ENCODE measurements at places on chromosomes 3 and 15. TPM values are rescaled to one million over a fixed set of nuclear protein-coding genes. Genes with fewer than 3 reads are reported as not detected.
A peak's percentile ranks its signal among the peaks of the same experiment; 100 is the strongest.

DNA sequence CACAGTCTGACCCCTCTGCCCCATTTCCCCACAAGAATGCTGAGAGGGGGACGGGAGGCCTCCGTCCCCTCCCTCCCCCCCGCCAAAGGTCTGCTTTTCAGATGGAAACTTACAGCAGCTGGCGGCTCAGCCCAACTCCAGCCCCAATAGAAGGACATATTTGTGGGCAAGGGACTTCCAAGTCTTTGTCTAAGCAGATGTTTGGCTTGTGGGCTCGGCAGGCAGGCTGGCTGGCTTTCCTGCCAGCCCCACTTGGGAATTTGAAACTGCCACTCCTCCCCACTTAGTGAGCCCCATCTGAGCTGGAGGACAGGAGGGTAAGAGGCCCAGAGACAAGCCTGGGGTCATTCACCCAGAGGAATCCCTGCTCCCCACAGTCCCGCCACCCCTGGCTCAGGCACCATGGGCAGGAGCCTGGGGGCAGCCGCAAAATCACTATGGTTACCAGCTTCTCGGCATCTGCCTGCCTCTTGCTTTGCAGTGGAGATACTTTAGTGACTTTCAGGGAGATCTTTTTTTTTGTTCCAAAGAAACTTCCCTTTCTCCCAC is 53.6 kb downstream of the LMCD1 start:
- no peak for DNase-seq
- H3K27me3 ChIP-seq, result no peaks in the 10 kb centered on the region
- H3K4me3 ChIP-seq, result no peak overlapping the region
- H3K27ac ChIP-seq, result no peak overlapping the region
- peaks cover 15% of the 10 kb centered on the region for H3K4me1 ChIP-seq

- H3K4me1 ChIP-seq, result peaks cover 9% of the 10 kb centered on the region
- no peak overlapping the region for H3K4me3 ChIP-seq
- no peaks in the 10 kb centered on the region for H3K36me3 ChIP-seq
- no peak for DNase-seq
Observed at GRCh38 chr3:187798531-187799530, 53.6 kb upstream of the BCL6 start.

- peaks cover 55% of the 10 kb centered on the region for H3K4me1 ChIP-seq
- DNase-seq, result no peak
- no peaks in the 10 kb centered on the region for H3K27me3 ChIP-seq
- H3K27ac ChIP-seq, result no peak overlapping the region
- no peak overlapping the region for H3K4me3 ChIP-seq
Observed at GRCh38 chr15:90058308-90058707, 44.0 kb downstream of the IDH2 start.

Gene TMEM108
- total RNA-seq, result 4.8 TPM

DNA sequence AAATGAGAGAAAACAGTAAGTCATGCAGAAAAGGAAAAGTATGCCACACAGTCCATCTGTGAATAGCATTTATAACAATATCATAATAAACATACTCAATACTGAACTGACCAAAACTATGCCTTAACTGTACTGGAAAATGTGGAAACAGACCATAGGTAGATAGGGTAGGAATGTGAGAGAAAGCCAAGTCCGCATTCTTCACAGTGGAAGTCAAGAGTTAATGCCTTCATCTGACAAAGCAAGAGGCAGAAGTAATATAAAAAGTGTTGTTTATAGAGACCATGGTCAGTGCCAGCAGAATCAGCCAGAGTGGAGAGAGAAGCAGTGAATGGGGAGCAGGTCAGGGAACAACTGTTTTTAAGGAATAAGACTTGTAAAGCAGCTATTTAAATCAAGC is 52.3 kb downstream of the KBTBD12 start:
- H3K4me3 ChIP-seq, result no peak overlapping the region
- peaks cover 23% of the 10 kb centered on the region for H3K27me3 ChIP-seq

Gene MEX3B
- total RNA-seq, result 46.1 TPM

GRCh38 chr15:66132251-66132816 is 121.2 kb downstream of the MEGF11 start:
- peaks cover 30% of the 10 kb centered on the region for H3K4me1 ChIP-seq
- H3K4me3 ChIP-seq, result no peak overlapping the region
- peaks cover 38% of the 10 kb centered on the region for H3K27me3 ChIP-seq
- DNase-seq, result no peak
- no peaks in the 10 kb centered on the region for H3K36me3 ChIP-seq

- H3K27me3 ChIP-seq, result no peaks in the 10 kb centered on the region
- H3K4me3 ChIP-seq, result peak overlapping the region; percentile 89
- no peak overlapping the region for H3K27ac ChIP-seq
- H3K36me3 ChIP-seq, result peaks cover 8% of the 10 kb centered on the region
- DNase-seq, result no peak
Observed at GRCh38 chr3:99874237-99875002, 56.8 kb downstream of the CMSS1 start.

DNA sequence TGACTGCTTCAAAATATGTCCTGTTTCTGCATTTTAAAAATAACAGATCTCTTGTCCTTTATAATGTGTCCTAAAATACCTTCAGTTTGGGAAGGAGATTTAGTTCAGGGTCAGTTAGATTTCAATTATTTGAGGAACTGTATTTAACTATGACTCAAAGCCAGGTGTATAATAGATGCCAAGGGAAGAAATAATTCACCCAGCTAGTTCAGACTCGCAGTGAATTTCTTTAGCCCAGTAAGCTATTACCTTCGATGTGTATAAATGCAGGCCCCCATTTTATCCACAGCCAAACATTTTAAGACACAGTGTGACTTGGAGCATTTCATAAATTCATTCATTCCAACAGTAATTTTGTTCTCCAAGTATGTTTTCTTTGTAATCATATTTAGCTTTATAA is 458.0 kb downstream of the ZNF385D start:
- no peak overlapping the region for H3K4me3 ChIP-seq
- H3K36me3 ChIP-seq, result no peaks in the 10 kb centered on the region
- H3K27ac ChIP-seq, result no peak overlapping the region
- no peaks in the 10 kb centered on the region for H3K4me1 ChIP-seq
- H3K27me3 ChIP-seq, result no peaks in the 10 kb centered on the region

Gene CTXN2
- not detected for total RNA-seq

DNA sequence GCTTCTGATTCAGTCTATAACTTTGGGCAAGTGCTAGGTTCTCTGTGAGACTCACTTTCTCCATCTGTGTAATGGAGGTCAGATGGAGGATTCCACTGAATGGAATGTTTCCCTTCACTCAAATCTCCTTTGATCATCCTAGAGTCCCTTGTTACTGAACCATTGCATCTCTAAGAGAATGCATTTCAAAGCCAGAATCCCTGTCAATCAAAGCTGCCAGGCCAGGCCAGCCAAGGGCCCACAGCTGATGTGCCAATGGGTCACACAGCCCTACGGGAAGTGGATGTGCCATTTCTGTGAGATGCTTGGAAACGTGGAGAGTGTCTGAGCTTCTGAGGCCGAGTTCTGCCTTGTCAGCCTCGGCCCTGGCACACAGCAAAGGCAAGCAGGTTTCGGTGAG is 32.4 kb downstream of the SCN5A start:
- no peaks in the 10 kb centered on the region for H3K4me1 ChIP-seq
- no peak overlapping the region for H3K27ac ChIP-seq
- H3K27me3 ChIP-seq, result peaks cover 30% of the 10 kb centered on the region
- H3K36me3 ChIP-seq, result no peaks in the 10 kb centered on the region
- no peak for DNase-seq

GRCh38 chr15:32718821-32719716 is 1.3 kb downstream of the GREM1 start:
- H3K4me3 ChIP-seq, result peak overlapping the region; percentile 81
- peaks cover 87% of the 10 kb centered on the region for H3K27me3 ChIP-seq
- no peak for DNase-seq
- peaks cover 18% of the 10 kb centered on the region for H3K4me1 ChIP-seq

Gene SEMA7A
- total RNA-seq, result 6.3 TPM

- no peaks in the 10 kb centered on the region for H3K36me3 ChIP-seq
- no peak overlapping the region for H3K4me3 ChIP-seq
- DNase-seq, result no peak
- no peak overlapping the region for H3K27ac ChIP-seq
- peaks cover 9% of the 10 kb centered on the region for H3K4me1 ChIP-seq
Observed at GRCh38 chr3:108394563-108394962, 98.2 kb downstream of the HHLA2 start.

Gene CPLX3
- total RNA-seq, result not detected

GRCh38 chr3:43030162-43030935 is 51.2 kb downstream of the GASK1A start:
- H3K27me3 ChIP-seq, result no peaks in the 10 kb centered on the region
- no peak overlapping the region for H3K4me3 ChIP-seq
- H3K4me1 ChIP-seq, result no peaks in the 10 kb centered on the region
- no peak overlapping the region for H3K27ac ChIP-seq

DNA sequence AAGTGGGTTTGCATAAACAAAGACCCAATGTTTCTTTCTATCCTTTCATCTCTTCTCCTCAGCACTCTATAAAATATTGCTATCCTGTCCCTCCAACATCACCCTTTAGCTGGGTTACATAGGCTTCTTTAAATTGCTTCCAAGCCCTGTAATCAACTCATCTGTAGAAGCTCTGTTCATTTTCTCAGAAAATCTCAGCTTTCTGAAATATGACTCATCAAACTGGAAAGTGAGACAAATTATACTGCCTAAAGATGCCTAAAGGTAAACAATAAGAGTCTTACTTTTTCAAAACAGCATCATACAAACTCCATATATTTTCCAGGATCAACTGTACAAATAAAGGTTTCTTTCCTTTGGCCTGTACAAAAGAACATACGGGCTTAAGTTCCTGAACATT is 33.8 kb downstream of the EFL1 start:
- peaks cover 29% of the 10 kb centered on the region for H3K36me3 ChIP-seq
- no peak for DNase-seq
- no peak overlapping the region for H3K27ac ChIP-seq
- no peaks in the 10 kb centered on the region for H3K27me3 ChIP-seq
- H3K4me3 ChIP-seq, result no peak overlapping the region
- no peaks in the 10 kb centered on the region for H3K4me1 ChIP-seq

Gene ROPN1
- not detected for total RNA-seq

GRCh38 chr3:47780741-47781684 is 680 bp downstream of the SMARCC1 start:
- peak; percentile 82 for DNase-seq
- H3K27ac ChIP-seq, result peak overlapping the region; percentile 99
- peaks cover 4% of the 10 kb centered on the region for H3K36me3 ChIP-seq
- H3K4me1 ChIP-seq, result peaks cover 14% of the 10 kb centered on the region
- H3K27me3 ChIP-seq, result no peaks in the 10 kb centered on the region
- peak overlapping the region; percentile 99 for H3K4me3 ChIP-seq

DNA sequence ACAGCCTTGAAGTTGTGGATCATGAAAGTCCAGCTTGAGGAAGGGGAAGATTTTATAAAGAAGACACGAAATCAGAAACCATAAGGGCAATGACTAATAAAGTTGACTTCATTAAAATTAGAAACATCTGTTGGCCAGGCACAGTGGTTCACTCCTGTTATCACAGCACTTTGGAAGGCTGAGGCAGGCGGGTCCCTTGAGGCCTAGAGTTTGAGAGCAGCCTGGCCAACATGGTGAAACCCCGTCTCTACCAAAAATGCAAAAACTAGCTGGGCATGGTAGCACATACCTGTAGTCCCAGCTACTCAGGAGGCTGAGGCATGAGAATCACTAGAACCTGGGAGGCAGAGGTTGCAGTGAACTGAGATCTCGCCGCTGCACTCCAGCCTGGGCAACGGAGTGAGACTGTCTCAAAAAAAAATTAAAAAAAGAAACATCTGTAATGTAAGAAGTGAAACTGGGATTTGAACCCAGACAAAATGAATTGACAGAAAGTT is 7.9 kb upstream of the UBXN7 start:
- H3K36me3 ChIP-seq, result no peaks in the 10 kb centered on the region
- no peak for DNase-seq
- peaks cover 4% of the 10 kb centered on the region for H3K4me1 ChIP-seq

GRCh38 chr3:173826901-173827609 is 429.5 kb downstream of the NLGN1 start:
- H3K36me3 ChIP-seq, result no peaks in the 10 kb centered on the region
- no peak overlapping the region for H3K4me3 ChIP-seq
- DNase-seq, result no peak
- H3K27ac ChIP-seq, result no peak overlapping the region
- no peaks in the 10 kb centered on the region for H3K4me1 ChIP-seq

DNA sequence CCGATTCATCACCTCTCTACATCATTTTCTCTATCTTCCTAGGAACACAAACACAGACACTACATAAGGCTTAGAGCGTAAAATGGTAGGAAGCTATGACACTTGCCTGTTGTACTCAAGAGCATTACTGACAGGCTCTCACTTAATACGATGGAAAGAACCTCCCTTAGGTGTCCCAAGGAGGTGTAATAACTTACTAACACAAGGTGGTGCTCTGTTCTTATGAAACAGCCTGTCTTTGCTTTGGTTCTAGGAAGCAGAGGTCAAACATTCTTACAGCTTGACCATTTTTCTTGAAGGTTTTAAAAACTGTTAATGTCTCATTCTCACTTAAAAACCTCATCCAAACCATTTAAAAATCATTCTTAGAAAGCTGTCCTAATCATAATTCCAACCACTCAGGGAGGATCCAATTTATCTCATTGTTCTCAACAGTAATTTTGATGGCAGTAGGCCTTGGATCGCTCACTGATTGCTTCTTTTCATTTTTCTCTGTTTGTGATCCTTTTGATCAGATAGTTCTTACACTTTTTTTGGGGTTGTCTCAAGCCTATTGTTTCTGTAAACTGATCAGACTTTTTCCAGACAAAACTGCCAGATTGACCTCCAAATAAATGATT is 317.8 kb upstream of the AGTR1 start:
- H3K36me3 ChIP-seq, result no peaks in the 10 kb centered on the region
- H3K27ac ChIP-seq, result no peak overlapping the region
- peaks cover 4% of the 10 kb centered on the region for H3K27me3 ChIP-seq
- no peak for DNase-seq
- H3K4me3 ChIP-seq, result no peak overlapping the region

Gene WDR72
- total RNA-seq, result 2.0 TPM

DNA sequence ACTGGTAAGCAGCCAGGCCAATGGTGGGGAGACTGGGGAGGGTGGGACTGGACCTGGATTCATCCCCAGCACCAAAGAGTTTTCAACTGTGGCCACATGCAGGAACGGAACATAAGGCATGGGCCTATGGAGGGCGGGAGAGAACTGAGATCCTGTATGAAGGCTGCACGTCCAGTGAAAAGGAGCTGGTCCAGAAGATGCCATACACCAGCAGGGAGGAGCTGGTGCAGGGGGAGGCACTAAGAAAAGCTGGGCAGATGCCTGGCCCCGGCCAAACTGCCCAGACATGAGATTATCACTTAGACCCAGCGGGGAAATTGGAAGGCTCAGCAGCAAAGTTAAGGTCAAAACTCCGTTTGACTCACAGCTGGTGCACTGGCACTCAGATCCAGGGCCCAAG is 58.1 kb upstream of the MCF2L2 start:
- H3K4me3 ChIP-seq, result no peak overlapping the region
- H3K36me3 ChIP-seq, result no peaks in the 10 kb centered on the region
- H3K27ac ChIP-seq, result no peak overlapping the region
- peak; percentile 44 for DNase-seq

Gene ATG3
- 35.3 TPM for total RNA-seq

Gene PYGO1
- total RNA-seq, result 29.0 TPM

Gene DAPK2
- 5.0 TPM for total RNA-seq
